Fibroblast of the conjunctiva (primary cell): ENCODE measurements at places on chromosomes 2 and 18.

- no peak for DNase-seq
These were observed 349.5 kb downstream of the TGIF1 start for GRCh38 chr18:3799515-3799914.

DNA sequence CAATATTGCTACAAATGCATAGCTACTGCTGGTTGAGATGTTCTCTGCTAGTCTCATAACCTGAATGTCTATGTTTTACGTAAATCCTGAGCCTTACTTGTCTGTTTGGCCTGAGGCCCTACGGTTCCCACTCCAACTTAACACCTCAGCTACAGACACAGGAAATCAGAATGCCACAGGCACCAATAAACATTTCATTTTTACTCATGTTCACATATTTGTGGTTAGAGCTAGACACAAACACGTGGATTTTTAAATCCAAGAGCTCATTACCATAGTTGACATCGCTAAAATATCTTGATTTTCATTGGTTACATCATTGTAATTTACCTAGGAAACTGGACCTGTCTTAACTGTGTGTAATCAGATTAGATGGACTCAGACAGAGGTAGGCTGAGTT lies 263.8 kb upstream of the CDH19 start:
- no peak for DNase-seq

DNA sequence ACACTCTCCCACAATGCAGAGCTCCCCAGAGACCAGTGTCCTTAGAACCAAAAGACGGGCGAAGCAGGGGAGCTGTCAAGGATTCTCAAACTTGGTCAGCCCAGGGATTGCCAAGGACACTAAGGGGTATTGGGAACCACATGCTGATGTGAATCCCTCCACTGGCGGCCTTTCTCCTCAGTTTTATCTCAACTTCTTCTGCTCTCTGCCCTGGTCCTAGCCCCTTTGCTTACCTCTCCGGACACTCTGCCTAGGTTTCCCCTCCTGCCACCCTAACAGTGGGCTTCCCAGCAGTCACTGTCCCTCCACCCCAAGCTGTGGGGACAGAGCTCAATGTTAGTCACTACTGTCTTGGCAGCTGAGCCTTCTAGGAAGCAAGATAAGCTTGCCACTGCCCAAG lies 61.1 kb downstream of the POLR1A start:
- no peak for DNase-seq

DNA sequence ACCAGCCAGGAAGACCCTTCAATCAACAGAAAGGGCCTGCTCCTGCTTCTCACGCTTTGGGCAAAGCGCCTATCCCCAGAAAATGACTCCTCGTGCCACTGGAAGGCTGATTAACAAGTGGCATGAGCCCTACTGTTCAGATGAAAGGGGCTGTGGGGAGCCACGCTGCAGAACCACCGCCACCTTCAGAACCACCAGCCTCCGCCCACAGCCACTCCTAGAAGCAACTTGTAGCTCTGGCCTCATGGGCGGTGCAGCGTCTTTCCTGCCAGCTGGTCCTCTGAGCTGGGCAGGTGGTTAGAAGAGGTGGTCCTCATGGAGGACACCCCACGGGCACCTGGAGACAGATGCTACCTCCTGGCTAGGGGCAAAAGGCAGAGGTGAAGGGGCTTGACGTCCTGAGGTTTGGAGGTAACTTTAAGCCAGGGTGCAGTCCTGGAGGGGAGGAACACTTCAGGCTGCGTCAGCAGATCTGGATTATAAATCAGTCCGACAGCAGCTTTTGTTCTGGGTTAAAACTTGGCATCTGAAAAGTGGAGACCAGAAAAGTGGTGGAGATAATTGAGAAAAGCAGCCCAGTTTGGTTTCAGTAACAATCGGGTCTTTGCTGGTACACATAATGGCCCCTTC lies 861 bp upstream of the SEMA4C start:
- DNase-seq, result no peak

GRCh38 chr2:127174136-127174535 lies 46.0 kb downstream of the CYP27C1 start:
- DNase-seq, result no peak

DNA sequence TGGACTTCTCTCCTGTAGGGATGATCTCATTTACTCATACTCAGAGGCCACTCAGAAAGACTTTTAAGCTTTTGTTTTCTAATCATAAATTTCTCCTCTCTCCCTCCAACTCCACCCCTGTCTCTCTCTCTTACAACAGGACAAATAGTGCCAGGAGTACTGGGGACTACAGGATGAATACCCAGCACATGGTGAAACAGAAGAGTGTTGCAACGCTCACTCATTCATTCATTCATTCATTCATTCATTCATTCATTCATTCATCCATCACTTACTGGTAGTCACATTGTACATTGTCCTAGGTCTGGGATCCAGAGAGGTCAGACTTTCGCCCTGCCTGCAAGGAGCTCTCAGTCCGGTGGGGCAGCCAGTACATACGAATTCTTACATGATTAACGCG lies 97.6 kb downstream of the KLHL29 start:
- DNase-seq, result no peak

DNA sequence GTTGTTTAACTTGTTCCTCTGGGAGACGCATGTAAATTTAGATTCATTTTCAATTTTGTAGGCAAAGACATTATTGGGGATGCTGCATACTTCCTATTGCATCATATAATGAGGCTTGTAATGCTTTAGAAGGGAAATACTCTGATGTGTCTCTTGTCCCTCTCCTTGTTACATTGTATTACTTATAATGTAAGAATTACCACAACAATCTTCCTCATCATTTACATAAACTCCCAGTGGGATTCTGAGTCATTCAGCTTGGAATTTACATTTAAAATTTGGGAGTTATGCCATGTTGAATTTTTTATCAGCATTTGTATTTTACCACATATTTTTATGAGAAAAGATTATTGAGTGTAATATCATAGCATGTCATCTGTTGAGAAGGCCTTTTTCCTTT lies 963.4 kb upstream of the NRXN1 start:
- peak; percentile 83 for DNase-seq

GRCh38 chr18:23053776-23054457 lies 81.4 kb upstream of the CABLES1 start:
- DNase-seq, result peak; percentile 52

DNA sequence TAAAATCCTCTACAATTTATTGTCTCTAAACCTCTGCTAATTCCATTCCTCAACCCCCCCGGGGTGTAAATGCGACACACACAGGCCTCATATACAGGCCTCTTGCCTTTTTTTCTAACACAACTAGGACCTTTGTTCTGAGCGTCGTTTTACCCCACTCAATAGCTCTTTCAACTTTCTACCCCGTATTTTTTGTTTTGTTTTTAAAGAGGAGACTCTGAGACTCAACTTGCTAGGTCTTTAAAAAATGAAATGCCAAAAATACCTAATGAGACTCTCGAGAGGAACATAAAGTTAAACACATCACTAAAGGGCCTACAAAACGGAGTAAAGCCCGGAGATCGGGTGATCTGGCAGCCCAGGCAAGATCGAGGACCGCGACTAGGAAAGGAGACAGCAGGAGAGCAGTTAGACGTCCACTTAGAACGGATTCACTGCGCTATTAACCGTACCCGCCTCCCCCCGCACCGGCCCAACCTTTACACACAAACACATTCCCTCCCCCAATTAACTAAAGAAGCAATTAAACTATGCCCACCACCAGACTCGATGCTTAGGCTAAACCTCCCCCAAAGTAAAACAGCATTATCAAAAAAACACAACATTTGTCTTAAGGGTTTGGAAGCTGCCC lies 1.7 kb downstream of the TRIP12 start:
- DNase-seq, result no peak

DNA sequence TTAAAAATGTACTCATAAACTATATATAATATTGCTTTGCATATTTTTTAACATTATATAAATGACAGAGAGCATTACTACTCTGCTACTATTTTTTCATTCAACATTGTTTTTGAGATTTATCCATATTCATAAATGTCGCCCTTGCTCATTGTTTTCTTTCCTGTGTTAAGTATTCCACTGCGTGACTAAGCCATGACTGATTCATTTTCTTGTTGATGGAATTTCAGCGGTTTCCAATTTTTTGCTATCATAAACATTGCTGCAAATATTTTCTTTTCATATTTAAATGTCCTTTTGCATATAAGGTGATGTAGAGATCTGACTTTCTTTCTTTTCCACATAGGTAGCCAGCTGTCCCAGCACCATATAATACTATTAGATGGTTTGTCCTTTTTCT lies 57.6 kb downstream of the SFXN5 start:
- DNase-seq, result no peak

DNA sequence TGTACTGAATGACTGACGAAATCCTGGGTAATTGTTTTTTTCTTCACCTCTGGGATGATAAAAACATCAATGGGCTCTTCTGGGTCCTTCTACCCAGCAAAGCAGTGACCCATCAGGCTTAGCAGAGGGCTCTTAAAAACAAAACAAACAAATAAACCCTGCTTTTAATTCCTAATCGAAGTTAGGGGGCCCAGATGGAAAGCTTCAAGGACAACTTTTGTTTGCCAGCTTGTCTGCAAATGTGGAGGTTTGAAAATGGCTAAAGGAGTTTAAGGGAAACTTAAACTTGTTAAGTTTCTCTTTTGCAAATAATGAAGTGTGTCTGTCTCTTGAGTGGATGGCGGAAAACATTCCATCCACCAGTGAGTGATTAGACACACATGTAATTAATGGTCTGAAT lies 327.2 kb downstream of the SATB2 start:
- DNase-seq, result no peak

GRCh38 chr2:9768388-9768787 lies 74.9 kb upstream of the TAF1B start:
- DNase-seq, result no peak

DNA sequence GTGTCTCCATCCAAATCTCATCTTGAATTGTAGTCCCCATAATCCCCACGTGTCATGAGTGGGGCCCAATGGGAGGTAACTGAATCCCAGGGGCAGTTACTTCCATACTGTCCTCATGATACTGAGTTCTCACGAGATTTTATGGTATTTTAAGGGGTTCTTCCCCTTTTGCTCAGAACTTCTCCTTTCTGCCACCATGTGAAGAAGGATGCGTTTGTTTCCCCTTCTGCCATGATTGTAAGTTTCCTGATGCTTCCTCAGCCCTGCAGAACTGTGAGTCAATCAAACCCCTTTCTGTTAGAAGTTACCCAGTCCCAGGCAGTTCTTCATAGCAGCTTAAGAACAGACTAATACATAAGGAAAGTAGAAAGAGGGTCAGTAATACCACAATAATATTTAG lies 480.4 kb downstream of the KCNJ3 start:
- no peak for DNase-seq

DNA sequence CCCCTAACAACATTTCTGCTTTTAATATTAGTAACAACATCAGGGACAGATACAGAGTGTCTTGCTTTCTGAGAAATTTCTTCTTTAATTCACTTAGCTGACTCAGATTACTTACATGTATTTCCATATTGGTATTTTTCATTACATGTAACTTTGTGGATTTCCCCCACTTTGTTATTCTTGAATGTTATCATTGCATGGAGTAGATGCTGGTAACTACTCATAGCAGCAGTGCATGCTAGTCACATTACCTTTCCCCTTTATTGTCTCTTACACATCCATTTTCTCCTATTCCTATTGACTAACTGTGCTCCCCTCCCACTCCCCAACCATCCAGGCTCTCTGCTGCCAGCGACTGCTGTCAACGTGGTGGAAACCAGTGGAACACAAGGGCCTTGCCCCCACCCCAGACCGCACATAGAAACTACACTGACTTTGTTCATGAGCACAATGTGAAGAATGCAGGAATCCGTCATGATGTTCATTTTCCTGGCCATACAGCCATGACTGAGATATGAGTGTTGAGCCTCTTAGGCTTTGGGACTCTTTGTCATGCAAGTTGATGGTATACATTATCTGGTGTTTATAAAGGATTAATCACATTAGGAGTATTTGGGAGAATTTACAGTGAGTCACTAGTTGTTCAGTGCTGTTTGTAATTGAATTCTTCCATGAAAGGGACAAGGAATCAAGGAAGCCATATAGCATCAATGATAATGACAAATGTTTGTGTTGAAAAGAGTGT lies 91.0 kb downstream of the EPB41L5 start:
- peak; percentile 38 for DNase-seq

DNA sequence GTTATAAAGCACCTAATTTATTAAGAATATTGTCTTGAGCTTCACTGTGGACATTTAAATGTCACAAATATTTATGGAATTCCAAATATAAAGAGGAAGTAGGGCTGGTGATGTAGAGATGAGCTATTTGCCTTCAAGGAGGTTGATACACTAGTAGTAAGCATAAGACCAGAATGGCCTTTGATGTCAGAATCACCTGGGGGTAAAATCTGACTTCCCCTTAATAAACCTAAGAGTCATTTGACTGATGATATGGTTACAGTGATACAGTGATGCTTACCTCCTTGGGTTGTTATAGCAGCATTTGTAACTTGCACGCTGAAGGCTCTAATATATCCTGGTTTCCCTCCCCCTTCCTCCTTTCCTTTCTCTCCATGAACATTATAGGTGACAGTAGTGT lies 143.7 kb downstream of the CERS6 start:
- no peak for DNase-seq

- no peak for DNase-seq
These were observed 215.4 kb downstream of the AFF3 start for GRCh38 chr2:99926986-99927385.

DNA sequence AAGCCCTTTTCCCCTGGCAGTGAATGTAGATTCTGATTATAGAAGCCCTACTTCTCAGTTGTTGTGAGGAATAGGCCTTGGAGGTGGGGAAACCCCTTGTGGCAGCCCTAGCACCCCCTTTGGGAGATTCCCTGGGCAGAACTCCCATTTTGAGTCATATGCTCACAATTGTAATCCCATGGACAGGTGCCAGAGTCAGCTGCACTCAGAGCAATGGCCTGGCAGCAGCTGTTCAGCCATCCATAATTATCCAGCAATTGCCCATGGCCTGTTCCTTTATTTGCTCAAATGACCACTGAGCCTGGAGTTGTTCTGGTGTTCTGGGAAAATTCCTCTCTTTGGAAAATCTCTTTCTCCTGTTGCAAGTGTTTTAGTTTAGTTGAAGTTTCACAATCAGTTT lies 71.7 kb downstream of the PTRHD1 start:
- DNase-seq, result peak; percentile 84

DNA sequence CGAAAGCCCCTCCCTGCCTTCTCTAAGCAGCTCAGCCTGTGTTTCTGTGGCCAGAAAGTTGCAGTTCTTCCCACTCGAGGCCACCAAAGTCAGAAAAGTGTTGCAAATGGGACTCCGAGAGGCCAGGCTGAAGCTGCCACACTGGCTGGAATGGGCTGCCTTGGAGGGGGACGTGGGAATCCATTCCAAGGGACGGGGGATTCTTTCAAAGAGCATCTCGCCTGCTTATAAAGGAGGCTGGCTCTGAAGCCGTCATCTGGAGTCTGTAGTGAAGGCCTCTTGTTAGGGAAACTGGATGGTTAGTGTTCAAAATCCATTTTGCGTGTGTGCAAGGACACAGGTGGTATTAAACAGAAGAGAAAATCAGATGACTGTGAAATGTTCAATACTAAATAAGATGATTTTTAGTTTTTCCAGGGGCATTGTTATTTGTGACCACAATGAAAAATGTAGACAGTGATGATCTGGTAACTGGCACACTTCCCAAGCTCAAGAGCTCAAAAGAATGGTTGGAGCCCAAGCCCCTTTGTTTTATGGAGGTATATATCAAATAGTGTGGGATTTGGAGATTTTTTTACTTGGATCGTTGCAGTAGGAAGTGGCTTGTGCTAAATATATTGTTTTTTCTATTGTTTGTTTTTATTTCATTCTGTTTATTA lies 782 bp downstream of the FAM228B start:
- DNase-seq, result no peak

- DNase-seq, result no peak
These were observed 28.8 kb downstream of the TUBB6 start for GRCh38 chr18:12336887-12337286.

- DNase-seq, result no peak
These were observed 40.2 kb downstream of the CCBE1 start for GRCh38 chr18:59657012-59657411.

- DNase-seq, result no peak
These were observed 1.5 kb downstream of the GAREM1 start for GRCh38 chr18:32469190-32469651.
